H4 (cell line): ENCODE measurements at places on chromosomes 6 and 20. TPM values are rescaled to one million over a fixed set of nuclear protein-coding genes. Genes with fewer than 3 reads are reported as not detected.

- DNase-seq, result peak; percentile 21
These were observed 72.6 kb upstream of the PLEKHG1 start for GRCh38 chr6:150527100-150527499.

GRCh38 chr6:134627707-134628106 lies 309.8 kb upstream of the SGK1 start:
- no peak for DNase-seq

DNA sequence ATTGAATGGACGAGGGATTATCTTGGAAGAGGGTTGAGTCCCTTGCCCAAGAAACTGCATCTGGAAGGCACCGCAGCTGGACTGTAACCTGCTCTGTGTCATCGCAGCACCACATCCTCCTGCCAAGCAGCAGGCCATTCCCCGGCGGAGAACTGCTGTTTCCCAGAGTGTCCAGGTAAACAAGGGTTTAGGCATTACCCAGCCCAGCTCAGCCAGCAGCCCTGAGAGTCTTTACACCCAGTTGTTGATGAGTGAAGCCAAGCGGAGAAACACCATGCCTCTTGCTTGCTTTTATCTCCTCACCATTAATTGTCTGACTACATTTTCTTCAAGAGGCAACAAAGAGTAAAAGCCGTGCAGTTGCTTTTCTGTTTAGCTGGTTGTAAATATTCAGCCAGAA lies 104.1 kb downstream of the CDH4 start:
- DNase-seq, result no peak

DNA sequence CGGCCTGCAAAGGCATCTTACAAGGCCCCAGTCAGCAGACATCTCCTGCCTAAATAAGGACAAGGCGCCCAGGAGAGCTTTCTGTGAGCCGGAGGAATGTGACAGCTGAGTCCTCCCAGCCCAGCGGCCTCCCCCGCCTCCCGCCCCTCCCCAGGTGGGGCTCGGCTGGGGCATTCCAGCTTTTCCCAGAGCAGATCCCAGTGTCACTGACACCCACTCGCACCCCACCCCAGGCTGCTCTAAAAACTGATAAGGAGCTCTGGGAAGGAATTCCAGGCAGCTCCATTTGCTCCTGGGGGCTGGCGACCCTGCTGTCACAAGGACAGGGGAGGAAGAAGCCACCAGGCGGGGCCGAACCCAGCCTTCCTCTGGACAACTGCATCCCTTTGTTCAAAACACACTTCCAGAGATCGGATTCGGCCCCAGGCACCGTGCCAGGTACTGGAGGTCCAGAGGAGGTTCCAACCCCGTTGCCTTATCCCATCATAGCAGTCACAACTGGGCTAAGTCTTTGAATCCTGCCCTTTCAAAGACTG lies 49.7 kb downstream of the JPH2 start:
- DNase-seq, result no peak

DNA sequence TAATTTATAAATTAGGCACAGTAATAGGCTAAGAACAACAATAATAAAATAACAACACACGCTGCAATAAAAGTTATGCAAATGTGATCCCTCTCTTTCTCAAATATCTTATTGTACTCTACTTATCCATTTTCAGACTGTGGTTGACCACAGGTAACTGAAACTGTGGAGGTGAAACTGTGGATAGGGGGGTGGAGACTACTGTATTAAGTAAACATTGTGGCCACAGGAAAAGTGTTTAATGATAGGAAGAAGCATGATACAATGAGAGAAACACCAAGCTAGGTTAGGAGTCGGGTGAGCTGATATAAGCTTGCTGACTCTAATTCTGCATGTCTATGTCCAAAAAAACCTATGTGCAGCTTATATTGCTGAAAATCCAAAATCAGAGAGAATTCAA lies 23.0 kb downstream of the NHLRC1 start:
- DNase-seq, result peak; percentile 35

DNA sequence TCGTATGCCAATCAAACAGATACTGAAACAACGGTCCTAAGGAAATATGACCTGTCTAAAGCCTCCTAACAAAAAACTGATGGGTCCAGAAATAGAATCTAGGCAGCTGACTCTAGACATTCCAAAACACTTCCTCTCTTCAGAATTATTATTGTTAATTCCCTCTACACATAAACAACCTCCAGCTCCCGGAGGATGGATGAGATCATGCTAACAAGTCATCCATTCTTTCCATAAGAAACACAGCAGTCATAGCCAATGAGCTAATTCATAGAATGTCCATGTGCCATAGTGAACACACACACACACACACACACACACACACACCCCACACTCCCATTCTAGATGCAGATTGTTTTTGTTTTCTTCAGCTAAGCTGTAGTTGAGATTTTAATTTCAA lies 44.3 kb downstream of the HDGFL1 start:
- DNase-seq, result peak; percentile 92

- peak; percentile 87 for DNase-seq
These were observed 27.9 kb upstream of the BMP6 start for GRCh38 chr6:7697820-7698623.

DNA sequence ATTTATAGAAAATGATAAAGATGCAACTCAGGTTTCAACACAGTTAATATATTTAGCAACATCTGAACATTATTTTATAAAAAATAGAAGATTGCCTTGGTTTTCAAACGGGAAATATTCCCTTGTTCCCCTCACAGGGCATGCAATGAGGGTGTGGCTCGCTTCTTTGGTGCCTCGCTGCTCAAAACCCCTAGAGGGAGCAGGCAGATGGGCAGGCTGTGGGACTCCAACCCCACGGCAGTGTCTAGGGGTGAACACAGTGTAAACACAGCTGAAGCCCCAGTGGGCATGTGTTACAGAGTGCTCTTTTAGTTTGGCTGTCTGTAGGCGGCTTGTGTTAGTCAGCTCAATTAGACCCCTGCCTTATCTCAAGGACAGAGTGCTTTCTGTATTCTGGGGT lies 560.8 kb upstream of the IMPG1 start:
- DNase-seq, result no peak

- DNase-seq, result no peak
These were observed 60.3 kb downstream of the SAMD3 start for GRCh38 chr6:130162421-130162820.

DNA sequence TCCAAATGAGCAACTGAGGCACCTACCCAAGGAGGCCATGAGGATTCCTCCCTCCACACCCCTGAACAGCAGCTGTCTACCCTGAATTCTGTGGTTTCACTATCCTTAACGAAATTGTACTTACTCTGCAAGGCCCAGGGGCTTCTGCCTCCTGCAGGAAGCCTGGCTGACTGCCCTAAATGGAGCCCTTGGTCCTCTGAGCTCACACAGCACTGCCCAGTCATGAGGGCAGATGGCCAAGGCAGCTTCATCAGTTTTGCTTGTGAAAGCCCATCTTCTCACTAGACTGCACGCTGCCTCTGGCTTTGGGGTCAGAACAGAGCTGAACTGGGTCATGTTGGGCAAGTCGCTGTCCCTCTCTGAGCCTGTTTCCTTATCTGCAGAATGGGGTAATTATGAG lies 26.4 kb upstream of the SIRPA start:
- DNase-seq, result no peak

- no peak for DNase-seq
These were observed 49.6 kb upstream of the GFRAL start for GRCh38 chr6:55277646-55278045.

DNA sequence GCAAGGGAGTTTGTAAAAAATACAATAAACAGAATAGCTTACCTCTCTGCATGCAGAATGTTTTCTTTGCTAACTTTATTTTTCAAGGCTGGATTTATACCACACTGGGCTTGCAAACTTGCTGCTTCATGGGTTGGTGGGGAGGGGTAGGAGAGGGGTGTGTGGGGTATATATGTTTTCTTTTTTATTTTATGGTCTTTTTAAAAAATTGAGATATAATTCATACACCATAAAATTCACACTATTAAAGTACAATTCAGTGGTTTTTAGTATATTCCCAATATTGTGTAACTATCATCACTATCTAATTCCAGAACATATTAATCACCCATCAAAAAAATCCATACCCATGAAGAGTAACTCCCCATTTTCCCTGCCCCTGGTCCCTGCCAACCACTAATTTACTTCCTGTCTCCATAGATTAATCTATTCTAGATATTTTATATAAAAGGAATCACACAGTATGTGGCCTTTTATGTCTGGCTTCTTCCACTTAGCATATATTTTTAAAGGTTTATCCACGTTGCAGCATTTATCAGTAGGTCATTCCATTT lies 14.3 kb upstream of the TRPC4AP start:
- no peak for DNase-seq

DNA sequence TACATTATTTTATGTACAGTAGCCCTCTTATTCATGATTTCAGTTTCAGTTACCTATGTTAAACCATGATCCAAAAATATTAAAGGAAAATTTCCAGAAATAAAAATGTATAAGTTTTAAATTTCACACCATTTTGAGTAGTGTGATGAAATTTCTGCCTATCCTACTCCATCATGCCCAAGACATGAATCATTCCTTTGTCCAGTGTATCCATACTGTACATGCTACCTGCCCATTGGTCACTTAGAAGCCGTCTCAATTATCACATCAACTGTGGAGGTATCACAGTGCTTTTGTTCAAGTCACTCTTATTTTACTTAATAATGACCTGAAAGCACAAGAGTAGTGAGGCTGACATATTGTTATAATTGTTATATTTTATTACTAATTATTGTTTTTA lies 32.3 kb upstream of the PLCB4 start:
- DNase-seq, result no peak

- DNase-seq, result no peak
These were observed 49.1 kb downstream of the MAP7 start for GRCh38 chr6:136501096-136501495.

Gene SLC35D3
- not detected in 2 replicates for total RNA-seq

Gene CST5
- total RNA-seq, result not detected in 2 replicates

Gene RIPOR3
- 0.14 and 0.58 TPM in 2 replicates for total RNA-seq

Gene CALHM6
- total RNA-seq, result 0.91 TPM in 1 of 2 replicates, not detected in the other

Gene MUC22
- total RNA-seq, result not detected in 2 replicates

Gene ASIP
- total RNA-seq, result not detected in 2 replicates

Gene CGA
- total RNA-seq, result not detected in 2 replicates

Gene RAET1L
- 0.14 TPM in 1 of 2 replicates, not detected in the other for total RNA-seq
